Stimulated activated CD8-positive, alpha-beta memory T cell treated with anti-CD3 and anti-CD28 coated beads, Interleukin-12 subunit alpha, Interleukin-12 subunit beta, amount 100 ng/mL, for 4 hours (primary cell): ENCODE measurements at places on chromosomes 3 and 15.

- DNase-seq: no peak
Observed at GRCh38 chr3:107651782-107652181, 129.0 kb downstream of the BBX start.

- no peak for DNase-seq
Observed at GRCh38 chr3:178714925-178715832, 178.9 kb downstream of the KCNMB2 start.

DNA sequence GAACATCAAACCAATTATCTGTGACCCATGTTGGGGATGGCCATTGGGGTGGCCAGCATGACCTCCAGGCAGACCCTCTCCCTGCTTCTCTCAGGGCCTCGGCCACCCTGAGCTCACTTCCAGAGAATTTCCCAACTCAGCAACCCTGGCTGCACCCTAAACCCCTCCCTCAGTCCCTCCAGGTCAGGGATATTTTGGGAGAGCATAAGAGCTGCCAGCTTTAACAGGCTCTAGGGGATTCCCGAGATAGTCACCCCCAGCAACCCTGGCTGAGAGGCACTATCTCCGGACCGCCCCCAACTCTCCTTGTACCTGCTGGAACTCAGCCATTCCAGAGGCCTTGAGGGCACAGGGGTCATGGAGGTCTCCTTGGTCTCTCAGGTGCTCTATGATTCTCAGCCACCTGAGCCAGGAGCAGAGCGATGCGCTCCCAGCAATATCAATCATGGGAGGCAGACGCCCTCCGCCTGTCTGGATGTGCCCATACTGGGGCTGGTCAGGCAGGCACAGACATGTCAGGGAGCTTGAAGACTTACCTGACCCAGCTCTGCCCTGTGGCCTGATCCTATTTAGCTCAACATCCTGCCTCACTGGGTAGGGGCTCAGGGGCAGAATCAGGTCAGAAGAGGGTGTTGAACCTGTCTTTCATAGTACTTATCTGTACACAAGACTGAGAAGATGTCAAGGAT lies 34.9 kb upstream of the CILP start:
- no peak for DNase-seq

- DNase-seq: no peak
Observed at GRCh38 chr15:58070801-58071418, 5.4 kb upstream of the ALDH1A2 start.

DNA sequence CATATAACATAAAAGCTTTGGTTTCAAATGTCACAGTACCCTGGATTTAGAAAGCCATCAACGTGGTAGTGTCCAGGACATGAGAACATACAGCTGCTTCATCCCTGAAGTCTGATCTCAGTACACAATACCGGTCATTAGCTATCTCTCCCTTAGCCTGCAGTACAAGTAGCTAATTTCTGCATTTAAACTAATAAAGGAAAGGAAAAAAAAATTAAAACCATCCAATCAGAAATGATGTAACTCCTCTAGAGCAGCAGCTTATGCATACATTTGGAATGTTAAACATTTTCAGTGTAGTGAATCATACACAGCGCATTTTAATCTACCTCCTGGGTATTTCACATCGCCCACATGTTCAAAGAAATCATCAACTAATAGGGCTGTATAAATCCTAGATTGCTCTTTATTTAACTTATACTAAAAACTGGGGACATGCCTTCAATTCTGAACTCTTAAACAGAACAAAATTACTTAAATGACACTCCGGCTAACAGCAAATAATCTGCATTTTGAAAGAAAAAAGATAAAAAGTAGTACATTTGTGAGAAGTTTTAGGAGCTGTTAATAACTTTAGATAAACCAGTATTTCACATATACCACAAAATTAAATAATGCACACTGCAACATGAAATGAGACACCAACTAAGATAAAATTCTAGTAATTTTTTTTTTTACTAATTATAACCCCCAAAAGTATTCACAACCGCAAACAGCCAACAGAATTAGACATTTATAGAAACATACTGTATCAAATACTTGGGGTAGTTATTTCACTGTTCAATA lies 3.7 kb downstream of the IGF2BP2 start:
- no peak for DNase-seq

DNA sequence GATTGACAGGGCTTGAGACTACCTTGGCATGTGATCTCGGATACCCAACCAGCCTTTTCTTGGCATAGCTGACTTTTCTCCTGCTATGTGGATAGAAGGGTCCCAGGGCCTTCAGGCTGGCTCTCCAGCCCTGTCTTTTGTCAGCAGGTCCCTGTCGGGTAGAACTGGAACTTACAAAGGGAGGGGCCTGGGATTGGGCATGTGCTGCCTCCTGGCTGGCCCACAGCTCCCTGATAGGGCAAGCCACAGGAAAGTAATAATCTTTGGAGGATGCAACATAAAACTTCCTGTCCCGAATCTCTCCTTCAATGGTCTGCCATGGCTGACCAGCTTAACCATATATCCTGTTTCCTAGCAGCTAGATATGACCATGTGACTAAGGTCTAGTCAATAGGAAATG lies 89.1 kb downstream of the ABHD5 start:
- no peak for DNase-seq

DNA sequence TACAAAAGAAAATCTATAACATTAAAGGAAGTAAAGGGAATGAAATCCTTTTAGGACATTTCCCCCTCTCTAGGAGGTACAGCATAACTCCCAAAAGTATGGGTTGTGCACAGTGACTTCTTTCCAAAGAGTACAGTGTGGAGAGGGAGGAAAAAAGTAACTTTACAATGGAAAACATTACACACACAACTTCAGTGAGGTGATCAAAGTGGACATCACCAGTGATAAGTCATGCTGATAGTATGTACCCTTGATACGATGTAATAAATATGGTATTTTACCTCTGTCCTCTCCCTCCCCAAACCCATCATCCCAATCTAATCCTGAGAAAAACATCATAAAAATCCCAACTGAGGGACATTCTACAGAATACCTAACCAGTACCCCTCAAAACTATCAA lies 10.8 kb downstream of the PLD1 start:
- DNase-seq: no peak

GRCh38 chr15:65305150-65305758 lies 777 bp downstream of the RNU5B-1 start:
- no peak for DNase-seq

GRCh38 chr15:50911621-50912020 lies 3.1 kb downstream of the AP4E1 start:
- DNase-seq: no peak

DNA sequence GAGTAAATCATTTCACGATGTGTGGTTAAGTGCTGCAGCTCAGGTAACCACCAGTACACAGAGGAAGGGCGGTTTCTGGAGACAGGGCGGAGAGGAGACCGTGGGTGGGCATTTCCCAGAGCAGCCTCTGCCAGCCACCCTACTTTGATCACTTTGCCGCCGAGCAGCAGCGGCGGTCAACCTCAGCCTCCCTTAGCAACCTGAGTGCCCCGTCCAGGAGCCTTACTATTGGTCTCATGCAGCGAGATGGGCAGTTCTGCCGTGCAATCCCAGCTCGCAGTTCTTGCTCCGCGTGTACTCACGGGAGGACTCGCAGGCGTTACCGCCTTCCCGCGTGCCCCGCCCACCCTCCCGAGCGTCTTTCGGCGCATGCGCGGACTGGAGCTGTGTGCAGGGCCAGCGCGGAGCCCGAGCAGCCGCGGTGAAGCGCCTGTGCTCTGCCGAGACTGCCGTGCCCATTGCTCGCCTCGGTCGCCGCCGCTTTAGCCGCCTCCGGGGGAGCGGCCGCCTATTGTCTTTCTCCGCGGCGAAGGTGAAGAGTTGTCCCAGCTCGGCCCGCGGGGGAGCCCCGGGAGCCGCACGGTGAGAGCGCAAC lies at the start of gene AKAP13:
Gene AKAP13, plus strand, starts transcription at position 387 of the 595 bp plus-strand sequence. CDS start 105,118 bp downstream, outside the sequence.
- peak; percentile 89 for DNase-seq

DNA sequence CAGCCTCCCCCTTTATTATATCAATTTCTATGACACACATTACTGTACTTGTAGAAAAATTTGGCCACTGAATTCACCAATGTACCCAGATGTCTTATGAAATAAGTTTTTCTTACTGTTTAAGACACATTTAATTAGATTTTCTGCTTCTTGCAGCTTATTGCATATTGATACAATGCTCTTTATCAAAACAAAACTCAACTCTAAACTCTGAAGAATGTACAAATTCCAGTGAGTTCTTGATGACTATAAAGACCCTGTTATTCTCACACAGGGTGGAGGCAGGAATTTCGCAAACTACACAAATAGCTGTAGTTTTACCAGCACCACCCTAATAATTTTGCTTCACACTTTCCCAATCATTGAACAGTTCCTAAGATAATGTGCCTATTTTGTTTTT lies 22.0 kb downstream of the CMTM6 start:
- DNase-seq: no peak

GRCh38 chr3:160698599-160699195 lies 21.7 kb downstream of the ARL14 start:
- DNase-seq: no peak

- DNase-seq: no peak
Observed at GRCh38 chr3:153970047-153970446, 151.1 kb upstream of the ARHGEF26 start.

DNA sequence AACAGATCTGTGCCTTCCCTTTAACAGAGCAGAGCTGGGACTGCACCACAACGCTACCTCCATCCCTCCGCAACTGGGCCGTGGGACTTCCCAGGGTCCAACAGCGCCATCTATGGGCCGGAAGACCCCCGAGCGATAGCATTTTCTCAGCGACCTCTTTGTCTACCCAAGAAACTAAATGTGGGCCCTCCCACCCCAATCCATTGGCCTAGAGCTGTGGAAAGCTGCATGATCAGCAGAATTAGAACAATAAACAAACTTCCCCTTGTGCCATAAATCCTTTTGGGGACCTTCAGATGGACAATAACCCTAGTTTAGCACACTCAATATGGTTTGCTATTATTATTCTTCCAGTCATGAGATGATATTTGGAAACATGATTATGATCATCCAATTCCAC lies 74.8 kb upstream of the NTRK3 start:
- DNase-seq: no peak

DNA sequence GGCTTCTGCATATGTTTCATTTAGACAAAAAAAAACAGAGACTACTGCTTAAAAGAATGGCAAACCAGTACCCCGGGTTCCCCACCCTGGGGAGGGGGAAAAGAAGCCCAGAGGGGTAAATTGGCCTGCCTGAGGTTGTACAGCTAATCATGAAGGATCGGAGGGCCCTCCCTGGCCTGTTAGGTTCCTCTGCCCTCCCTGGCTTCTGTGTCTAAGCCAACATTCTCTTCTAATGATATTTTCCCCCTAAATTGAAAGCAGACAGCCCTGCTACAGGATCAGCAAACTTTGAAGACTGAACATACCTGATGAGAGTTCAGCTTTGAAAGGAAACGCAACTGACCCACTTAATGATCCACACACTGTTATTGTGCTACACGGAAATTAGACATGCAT lies 2.5 kb downstream of the ARHGAP31 start:
- DNase-seq: no peak

DNA sequence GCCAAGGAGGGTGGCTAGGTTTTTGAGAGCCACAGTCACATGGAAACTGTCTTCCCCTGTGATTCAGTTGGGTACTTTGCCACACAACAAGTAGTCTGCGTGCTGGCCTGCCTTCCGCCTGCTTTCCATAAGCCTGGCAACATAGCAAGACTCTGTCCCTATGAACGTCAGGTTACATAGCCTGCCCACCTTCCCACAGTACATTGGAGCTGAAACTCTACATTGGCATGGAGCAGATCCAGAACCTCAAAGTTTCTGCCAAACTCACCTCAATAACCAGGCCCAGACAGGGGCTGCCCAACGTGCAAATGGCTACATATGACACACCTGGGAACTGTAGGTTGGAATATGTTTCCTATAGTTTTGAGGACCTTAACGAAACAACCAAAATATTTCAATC lies 140.6 kb upstream of the PRICKLE2 start:
- DNase-seq: no peak

DNA sequence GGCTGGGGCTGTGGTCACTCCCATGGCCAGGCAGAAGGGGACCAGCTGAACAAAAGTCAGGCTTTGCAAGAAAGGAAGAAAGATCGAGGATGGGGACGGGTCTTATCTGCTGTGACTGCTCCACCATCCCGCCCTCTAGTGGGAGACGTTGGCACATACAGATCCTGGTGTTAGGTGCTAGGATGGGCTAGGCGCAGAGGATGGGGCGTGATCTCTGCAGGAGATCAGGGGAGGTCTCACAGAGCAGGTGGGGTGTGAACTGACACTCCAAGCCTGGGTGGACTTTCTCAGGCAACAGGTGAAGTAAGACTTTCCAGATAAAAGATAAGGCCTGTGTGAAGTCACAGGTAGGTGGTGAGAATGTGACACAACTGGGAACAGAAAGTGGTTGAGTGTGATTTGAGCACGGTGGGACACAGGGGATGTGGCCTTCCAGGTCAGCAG lies 141.9 kb upstream of the SMAD3 start:
- DNase-seq: no peak

- DNase-seq: no peak
Observed at GRCh38 chr3:155702745-155703591, 41.9 kb downstream of the PLCH1 start.

GRCh38 chr15:59300618-59301139 lies 72.0 kb downstream of the MYO1E start:
- no peak for DNase-seq

DNA sequence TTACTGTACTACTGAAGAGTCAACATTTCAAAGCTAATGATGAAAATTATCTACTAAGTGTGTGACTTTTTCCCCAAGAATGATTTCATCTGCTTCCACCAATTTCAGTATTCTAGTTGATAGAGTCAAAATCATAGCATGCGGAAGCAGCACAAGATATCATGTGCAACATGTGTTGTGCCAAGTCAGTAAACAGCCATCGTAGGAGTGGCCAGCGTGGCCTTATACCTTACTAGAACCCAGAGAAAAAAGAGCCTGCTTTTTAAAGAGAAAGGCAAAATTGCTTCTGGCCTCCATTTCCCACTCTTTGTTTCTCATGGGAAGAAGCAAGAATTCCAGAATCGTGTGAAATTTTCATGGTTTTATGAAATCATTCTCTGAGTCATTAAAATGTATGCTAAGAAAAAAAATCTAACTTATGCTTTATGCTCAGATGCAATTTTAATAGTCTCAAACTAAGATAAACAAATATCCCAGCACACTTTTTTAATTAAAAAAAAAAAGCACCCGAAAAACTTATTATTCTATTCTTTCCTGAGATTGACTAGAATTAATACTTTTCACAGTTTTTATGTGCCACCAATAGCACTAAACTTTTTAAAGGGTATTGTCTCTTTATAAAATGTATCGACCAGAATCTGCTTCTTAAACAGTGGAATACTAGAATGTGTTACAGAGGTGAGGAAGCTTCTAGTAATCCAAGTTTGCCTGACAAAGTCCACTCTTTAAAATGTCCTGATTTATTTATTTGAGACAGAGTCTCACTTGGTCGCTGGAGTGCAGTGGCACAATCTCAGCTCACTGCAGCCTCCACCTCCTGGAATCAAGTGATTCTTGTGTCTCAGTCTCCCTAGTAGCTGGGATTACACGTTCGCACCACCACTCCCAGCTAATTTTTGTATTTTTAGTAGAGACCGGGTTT lies 87.3 kb downstream of the MBNL1 start:
- no peak for DNase-seq

GRCh38 chr15:92914768-92915221 lies 14.7 kb downstream of the CHD2 start:
- DNase-seq: no peak
